ENCODE measurements at places on chromosomes 7 and 10.

GRCh38 chr7:94423863-94424735 is 29.4 kb downstream of the COL1A2 start:
- no peak for DNase-seq

DNA sequence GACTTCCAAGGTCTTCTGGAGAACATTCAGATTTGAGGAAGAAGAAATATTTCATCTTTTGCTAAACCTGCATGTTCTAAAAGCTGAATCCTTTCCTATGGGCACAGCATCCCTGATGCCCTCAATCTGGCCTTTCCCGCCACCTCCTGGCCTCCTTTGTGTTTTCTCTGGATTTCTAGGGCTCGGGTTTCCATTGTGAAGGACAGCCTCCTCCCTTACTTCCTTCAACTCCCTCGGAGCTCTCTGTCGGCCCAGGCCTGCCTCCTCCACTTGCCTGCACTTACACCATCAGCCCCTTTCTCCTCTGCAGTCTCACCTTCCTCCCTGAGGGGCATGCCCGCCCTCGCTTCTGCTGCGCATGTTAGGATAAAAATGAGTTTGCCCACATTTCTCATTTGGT is 75.4 kb downstream of the WIPF3 start:
- DNase-seq: no peak

DNA sequence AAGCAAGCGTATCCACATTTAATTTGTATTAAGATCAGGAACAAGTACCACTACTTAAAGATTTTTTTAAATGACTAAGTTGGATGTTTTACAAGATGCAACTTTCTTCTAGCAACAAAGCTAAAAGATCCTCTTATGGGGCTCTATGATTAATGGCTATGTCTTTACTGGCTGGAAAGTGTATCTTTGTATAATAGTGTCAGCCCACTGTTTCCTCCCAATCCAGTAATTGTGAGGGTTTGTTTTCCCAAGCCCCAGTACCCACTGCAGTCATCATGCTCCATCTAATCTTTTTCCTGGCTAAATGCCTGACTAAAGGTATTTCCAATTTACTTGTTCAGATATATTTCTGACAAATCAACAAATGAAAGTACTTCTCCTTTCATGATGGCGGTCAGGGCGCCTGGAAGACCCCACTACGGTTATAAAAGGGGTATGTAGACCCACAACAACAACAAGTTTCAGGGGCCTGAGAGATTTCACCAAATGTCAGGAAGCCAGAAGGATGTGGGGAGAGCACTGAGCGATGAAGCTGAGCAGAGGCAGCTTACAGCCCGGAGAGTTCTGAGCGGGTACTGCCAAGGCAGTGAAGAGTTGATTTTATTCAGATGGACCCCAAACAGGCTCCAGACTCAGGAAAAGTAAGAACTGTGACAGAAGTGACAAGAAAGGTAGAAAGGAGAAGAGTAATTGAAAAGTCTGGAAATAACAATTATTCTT is 222.6 kb upstream of the KLF14 start:
- no peak for DNase-seq

GRCh38 chr7:143519411-143520131 is 41.9 kb downstream of the TAS2R41 start:
- no peak for DNase-seq

GRCh38 chr10:26800468-26800867 is 60.3 kb downstream of the ABI1 start:
- no peak for DNase-seq

DNA sequence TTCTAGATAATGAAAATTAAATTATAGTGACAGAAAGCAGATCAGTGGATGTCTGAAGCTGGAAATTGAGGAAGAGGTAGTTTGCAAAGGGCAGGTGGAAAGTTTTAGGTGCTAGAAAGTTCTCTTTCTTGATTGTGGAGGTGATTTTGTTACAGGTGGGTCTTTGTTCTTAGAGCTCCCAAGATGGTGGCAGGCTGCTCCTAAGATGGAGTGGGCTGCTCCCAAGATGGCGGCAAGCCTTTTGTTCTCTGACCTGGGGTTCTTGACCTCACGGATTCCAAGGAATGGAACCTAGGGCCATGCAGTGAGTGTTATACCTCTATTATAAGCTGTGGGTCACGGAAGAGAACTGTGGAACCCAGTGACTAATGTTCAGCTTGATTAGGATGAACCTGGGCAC is 32.5 kb downstream of the SUGCT start:
- no peak for DNase-seq

DNA sequence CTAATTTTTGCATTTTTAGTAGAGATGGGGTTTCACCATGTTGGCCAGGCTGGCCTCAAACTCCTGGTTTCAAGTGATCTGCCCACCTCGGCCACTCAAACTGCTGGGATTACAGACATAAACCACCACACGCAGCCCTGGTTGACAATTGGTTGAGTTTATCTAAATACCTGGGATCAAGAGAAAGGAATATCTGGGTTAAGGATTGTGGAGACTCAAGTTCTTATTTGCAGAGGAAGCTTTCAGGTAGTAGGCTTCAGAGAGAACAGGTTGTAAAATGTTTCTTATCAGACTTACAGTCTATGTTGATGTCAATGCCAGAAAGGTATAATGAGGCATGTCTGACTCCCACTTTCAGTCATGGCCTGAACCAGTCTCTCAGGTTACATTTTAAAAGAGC is 5.9 kb upstream of the TMEM254 start:
- DNase-seq: no peak

Data from neural crest cell (in vitro differentiated cells).